ENCODE measurements at places on chromosomes 16 and 17. TPM values are rescaled to one million over a fixed set of nuclear protein-coding genes. Genes with fewer than 3 reads are reported as not detected.

GRCh38 chr16:3655030-3655395 is 522 bp downstream of the DNASE1 start:
- no peak for DNase-seq

DNA sequence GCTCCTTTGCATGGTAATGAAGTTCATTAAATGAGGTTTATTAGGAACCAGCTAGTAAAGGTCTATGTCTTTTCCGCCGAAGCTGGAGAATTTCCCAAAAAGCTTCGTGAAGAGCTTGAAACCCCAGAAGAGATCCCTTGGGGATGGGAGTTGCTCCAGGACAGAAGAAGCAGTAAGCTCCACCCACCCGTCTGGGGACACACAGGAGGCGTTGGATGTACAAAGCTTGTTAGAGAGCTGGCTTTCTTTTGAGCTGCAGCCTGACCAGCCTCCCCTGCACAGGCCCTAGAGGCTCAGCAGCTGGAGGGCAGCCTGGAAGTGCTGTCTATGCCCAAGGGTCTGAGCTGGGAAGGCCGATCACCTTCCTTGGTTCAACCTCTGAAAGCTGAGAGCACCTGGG is 147.4 kb upstream of the SDK2 start:
- no peak for DNase-seq

DNA sequence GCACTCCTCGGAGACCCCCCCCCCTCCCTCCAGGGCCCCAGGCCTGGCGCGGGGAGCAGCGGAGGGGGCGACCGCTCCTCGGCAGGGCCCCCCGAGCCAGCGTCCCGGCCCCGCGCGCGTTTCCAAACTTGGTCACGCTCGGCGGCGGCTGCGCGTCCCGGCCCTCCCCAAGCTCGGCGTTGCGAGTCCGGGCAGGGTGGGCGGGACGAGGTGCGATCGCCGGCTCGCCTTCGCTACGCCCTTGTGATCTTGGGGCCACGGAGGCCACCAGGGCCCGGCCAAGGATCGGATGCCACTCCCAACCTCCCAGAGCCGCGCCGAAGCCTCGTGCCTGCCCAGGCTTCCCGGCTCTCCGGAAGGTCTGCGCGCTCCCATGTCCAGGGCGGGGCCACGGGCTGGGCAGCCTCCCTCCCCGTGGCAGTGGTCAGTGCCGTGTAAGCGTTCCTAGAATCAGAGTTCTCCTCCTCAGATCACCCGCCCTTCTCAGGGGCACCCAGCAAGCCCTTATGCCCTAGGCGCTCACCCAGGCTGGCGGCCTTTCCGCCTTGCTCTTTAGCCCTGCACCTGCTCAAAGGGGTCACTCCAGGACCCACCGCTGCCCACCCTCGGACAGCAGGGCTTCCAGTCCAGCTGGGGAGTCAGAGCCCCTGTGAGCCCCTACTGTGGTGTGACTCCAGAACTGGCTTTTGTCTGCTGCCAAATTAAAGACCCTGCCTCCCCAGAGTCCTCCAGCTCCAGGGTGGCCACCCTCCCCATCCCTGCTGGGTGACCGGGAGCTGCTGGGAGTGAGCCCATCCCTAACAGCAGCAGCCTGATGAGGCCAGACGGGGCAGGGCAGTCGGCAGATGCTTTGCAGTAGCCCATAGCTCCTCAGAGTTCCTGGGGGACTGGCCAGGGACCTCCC is 12.2 kb upstream of the MRPS23 start:
- DNase-seq, result no peak

The C16orf96 gene
- 0.08 TPM for polyA plus RNA-seq

The FA2H gene
- 3.1 TPM for polyA plus RNA-seq

DNA sequence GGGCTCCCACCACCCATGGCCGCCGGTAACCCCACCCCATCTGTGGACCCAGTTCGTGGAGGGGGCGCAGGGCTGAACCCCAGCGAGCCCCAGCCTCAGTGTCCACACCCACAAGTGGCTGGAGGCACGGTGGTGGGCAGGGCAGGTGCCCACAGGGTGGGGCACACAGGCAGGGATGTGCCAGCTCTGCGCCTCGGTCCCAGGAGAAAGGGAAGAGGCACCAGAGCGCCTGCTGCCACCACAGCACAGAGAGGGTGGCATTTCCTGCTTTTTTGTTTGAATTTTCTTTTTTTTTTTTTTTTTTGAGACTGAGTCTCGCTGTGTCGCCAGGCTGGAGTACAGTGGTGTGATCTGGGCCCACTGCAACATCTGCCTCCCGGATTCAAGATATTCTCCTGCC is 19.0 kb downstream of the ZFPM1 start:
- no peak for DNase-seq

DNA sequence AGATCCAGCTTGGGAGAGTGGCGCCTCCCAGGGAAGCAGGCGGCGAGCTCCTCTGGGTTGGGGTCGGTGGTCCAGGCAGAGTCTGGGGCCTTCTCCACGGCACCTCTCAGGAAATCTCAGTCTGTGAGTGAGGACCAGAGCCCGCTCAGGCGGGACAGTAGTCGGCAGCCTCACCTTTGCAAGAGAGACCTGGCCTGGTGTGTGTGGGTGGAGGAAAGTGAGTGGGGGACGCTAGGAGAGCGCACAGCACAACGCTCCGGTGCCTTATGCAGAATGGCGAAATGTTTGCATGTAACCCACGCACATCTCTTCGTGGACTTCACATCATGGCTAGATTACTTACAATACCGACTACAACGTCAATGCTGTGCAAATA is 2.2 kb downstream of the AHSP start:
- no peak for DNase-seq

DNA sequence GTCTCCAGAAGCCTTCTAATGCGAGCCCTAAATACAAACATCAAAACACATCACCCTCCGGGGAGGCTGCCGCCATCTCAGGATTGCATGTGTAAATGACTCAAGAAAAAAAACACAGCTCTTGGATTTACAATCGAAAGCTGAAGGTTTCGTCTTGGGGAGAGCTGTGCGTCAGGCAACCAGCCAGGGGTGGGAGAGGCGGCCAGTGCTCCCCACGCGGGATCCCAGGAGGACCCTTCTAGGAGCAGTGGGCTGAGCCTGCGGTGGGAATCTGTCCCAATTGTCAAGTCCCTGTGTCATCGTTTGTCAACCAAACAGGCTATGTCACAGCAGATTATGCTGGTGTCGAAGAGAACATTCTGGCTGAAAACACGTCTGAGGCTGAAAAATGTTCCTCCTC is 209.7 kb downstream of the ABCC12 start:
- no peak for DNase-seq

The KRTAP17-1 gene
- not detected for polyA plus RNA-seq

The SCNN1G gene
- 43.7 TPM for polyA plus RNA-seq

DNA sequence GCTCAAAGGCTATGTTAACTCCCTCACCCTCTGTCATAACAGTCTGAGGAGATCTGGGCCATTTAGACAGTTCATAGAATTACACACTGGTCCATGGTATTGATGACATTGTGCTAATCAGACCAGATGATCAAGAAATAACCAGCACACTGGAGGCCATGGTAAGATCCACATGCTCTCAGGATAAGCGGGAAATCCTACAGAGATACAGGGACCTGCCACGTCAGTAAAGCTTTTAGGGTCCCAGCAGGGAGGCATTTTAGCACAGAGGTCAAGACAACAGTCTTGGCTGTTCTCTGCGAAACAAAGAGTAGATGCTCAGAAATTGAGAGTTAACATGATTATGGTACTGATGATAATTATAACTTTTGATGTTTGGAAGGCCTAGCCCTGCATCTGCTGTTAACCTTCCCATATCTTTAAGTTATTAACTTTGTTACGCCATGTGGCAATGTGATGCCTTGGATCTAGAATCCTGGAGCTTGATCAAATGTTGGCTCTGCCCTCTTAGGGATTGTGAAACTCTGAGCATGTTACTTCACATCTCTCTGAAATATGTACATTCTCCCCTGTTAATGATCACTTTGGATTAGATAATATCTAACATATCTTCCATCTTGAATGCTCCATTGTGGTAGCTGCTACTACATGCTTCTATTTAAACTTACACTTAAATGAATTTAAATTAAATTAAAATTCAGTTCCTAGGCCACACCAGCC is 172.0 kb upstream of the SOX9 start:
- DNase-seq, result no peak

- DNase-seq, result no peak
Observed at GRCh38 chr17:76752006-76752405, 14.1 kb downstream of the MFSD11 start.

The CD300H gene
- not detected for polyA plus RNA-seq

GRCh38 chr16:61263400-61263799 is 772.8 kb downstream of the CDH8 start:
- DNase-seq, result no peak

The NPIPB9 gene
- 1.1 TPM for polyA plus RNA-seq

DNA sequence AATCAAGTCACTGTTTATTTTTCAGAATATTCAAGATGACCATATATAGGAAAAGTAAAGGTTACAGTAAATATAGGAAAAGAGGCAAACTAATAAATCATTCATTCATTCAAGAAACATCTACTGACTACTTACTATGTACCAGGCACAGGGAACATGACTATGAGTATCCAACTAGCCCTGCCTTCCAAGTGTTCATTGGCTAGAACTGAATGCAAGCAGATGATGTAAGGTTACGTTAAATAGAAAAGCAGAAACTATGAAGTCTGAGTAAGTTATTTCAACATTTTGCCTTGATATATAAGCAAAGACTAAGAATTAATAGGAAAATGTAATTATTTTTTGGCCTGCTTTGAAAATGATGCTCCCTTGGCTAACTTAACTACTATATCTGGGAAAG is 36.7 kb downstream of the SPAG9 start:
- DNase-seq, result no peak

DNA sequence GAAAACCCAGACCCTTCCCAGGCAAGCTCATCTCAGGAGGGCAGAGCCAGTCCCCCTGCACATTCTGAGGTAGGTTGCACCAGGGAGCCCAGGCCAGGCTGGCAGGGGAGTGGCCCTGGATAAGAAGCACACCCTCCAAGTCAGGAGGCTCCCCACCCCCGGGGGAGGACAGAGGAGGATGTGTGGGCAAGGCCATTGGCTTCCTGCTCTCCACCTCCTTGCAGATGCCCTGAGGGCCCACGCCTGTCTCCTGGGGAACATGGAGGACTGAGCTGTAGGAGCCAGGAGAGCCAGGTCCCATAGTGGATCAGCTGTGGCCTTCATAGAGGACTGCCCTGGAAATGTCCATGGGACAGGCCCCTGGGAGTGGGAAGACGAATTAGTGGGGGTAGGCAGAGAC is 126.7 kb downstream of the IRF8 start:
- DNase-seq, result no peak

DNA sequence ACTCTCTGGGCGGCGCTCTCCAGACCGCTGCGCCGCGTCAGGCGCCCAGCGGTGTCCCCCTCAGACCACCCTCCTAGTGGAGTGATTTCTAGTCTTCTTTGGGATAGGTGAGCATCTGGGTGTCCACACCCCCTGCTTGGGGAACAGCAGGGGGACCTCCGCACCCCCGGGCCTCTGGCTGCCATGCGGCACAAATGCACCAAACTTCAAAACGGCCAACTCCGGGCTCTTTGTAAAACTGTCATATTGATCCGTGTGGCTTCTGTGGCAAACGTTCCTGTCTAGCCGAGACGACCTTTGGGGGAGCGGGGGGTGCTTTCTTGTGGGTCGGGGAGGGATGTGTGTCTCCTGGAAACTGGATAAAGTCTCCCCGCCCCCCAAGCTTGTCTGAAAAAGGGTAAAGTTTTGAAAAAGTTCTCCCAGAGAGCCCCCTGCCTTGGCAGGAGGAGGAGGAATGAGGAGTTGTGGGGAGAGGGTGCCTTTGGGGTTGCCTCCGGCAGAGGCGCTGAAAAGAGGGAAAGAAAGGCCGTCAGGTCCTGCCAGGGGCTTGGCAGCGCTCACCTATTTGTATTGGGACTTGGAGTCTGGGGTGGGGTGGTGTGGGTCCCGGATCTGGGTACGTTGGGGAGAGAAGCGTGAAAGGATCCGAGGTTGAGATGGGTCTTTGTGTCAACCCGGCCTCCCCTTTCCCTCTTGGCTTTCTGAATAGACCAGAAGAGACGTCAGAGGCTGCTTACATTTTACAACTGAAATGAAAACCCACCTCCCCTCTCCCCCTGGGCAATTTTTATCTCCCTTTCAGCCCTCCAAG is 2.2 kb upstream of the CHD3 start:
- DNase-seq, result peak; percentile 19

DNA sequence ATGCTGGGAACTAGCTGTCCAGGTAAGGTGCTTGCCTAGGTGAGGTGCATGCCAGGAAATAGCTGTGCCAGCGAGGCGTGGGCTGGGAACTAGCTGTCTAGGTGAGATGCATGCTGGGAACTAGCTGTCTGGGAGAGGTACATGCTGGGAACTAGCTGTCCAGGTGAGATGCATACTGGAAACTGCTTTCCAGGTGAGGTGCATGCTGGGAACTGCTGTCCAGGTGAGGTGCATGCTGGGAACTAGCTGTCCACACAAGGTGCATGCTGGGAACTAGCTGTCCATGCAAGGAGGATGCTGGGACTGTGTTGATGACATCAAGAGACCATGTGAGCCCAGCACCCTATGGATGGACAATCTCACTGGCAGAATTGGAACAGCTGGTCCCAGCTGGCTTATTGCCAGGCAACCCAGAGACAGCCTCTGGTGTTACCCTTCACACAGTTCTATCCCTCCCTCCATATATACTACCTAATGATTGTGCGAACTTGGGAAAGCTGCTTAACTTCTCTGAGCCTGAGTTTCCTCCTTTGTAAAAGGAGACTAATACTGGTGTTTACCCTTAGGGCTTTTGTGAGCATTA is 479.9 kb upstream of the RBFOX1 start:
- no peak for DNase-seq

DNA sequence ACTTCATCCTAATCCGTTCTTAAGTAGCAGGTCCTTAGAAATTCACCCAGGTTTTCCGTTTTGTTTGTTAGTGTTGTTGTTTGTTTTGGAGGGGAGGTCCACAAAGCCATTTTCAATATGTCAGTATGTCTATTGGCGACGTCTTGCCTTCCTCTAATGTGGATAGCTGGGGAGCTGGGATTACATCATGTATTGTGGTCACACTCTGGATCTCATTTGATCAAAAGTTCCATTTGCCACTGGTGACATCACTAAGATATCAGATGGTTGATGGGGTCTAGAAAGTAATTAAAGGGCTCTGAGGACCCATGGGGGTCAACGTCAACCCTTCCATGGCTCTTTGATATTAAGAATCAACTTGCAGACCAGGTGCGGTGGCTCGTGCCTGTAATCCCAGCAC is 2.7 kb upstream of the EPN3 start:
- no peak for DNase-seq

GRCh38 chr16:49009204-49009603 is 272.4 kb downstream of the CBLN1 start:
- DNase-seq, result no peak

- no peak for DNase-seq
Observed at GRCh38 chr17:10233161-10233560, 34.8 kb upstream of the GAS7 start.

The CHRNE gene
- polyA plus RNA-seq, result 1.1 TPM

The NTN1 gene
- 2.6 TPM for polyA plus RNA-seq

- DNase-seq, result no peak
Observed at GRCh38 chr17:65235284-65235683, 98.1 kb downstream of the RGS9 start.

Measured in right renal cortex interstitium (tissue), 3 donors.